Hepatocyte (in vitro differentiated cells): ENCODE measurements at places on chromosomes 7 and 10. TPM values are rescaled to one million over a fixed set of nuclear protein-coding genes. Genes with fewer than 3 reads are reported as not detected.

PNLIPRP1 gene
- not detected in 2 replicates for total RNA-seq

DLX6 gene
- total RNA-seq: 1.9 and 2.2 TPM in 2 replicates

ZNF853 gene
- 8.0 and 9.0 TPM in 2 replicates for total RNA-seq

ABCA13 gene
- total RNA-seq: 1.6 and 2.0 TPM in 2 replicates

DNA sequence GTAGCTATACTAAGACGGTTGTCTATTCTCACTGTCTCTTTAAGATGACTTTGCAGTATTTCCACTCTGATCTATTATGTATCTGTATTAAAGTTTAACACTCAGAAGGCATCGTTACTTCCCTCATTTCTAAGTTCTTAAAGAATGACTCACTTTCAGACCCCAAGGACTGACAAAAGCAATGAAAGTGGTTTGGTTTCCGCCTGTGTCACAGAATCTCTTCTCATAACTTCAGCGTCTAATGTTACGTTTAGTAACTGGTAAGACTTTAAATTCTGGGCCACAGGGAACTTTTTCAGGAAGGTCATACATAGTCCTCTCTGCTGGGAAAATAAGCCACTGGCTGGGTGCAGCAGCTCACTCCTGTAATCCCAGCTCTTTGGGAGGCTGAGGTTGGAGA lies 892.0 kb upstream of the AUTS2 start:
- DNase-seq: no peak

GRCh38 chr7:155119801-155120382 lies 49.8 kb downstream of the HTR5A start:
- DNase-seq: no peak
